ENCODE measurements at places on chromosomes 13 and 19.
A peak's percentile ranks its signal among the peaks of the same experiment; 100 is the strongest.

GRCh38 chr13:97256343-97256783, 34.2 kb downstream of the MBNL2 start:
- DNase-seq, result peak; percentile 91

GRCh38 chr13:30572859-30573275, 44.9 kb upstream of the USPL1 start:
- DNase-seq, result peak; percentile 42

GRCh38 chr13:71611292-71611691, 255.7 kb downstream of the DACH1 start:
- no peak for DNase-seq

GRCh38 chr13:97749174-97749573, 204.3 kb upstream of the IPO5 start:
- no peak for DNase-seq

DNA sequence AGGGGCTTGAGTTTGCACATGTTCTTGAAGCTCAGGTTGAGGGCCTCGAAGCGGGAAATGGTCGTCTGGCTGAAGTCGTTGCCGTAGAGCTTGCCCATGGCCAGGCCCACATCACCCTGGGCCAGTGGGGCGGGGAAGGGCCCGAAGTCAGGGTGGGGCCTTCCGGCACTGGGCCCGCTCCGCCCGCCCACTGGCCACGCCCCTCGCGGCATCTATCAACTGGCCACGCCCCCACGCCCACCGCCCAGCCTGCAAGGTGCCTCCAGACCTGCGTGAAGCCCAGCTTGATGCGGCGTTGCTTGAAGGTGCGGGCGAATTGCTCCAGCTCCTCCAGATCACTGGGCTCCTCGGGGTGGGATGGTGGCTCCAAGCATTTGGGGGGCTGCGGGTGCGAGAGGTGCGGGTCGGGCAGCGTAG, 19.9 kb downstream of the ZNF574 start:
- DNase-seq, result no peak

GRCh38 chr13:59665732-59666131, 498.0 kb downstream of the DIAPH3 start:
- DNase-seq, result no peak

DNA sequence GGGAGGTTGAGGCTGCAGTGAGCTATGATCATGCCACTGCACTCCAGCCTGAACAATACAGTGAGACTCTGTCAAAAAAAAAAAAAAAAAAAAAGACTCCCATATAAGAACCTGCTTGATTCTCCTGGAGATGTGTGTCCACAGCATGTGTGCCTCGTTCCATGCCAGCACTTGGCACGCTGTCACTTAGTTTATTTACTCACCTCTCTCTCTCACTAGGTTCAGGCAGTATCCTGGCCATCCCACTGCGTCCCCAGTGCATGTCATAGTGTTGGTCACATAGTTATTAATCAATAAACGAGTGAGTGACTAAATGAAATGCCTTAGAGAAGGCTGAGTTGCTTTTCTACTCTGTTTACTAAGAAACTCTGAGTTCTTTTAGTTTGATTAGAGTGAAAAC, 79.1 kb upstream of the GPR12 start:
- DNase-seq, result no peak

- DNase-seq, result no peak
These were observed 3.1 kb downstream of the ZNF784 start for GRCh38 chr19:55621205-55621672.

GRCh38 chr19:50501568-50502475, 9.2 kb downstream of the JOSD2 start:
- no peak for DNase-seq

- DNase-seq, result no peak
These were observed 27.6 kb upstream of the SLC1A5 start for GRCh38 chr19:46815833-46816627.

- DNase-seq, result no peak
These were observed 258.7 kb upstream of the GPC6 start for GRCh38 chr13:92967923-92968322.

DNA sequence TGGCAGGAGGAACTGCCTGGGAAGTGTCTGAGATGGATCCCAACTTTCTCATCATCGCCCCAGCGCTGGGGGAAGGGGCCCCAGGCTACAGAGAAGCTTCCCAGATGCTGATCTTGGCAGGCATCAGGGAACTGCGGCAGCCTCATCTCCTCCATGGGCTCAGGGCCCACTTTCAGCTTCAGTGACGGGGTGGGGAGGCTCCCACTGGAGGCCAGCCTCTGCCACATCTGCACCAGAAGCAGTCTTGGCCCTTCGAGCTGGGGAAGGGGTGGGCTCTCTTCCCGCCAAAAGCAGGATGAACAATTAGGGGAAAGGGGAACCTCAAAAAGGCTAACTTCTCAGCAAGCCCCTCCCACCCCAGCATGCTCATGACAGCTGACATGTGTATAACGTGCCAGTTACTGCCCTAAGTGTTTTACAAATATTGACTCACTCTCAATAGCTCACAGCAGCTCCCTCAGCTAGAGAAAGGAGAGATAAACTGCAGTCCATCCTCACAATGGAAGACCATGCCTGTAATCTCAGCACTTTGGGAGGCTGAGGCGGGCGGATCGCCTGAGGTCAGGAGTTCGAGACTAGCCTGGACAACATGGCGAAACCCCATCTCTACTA, 7.1 kb upstream of the S1PR2 start:
- peak; percentile 35 for DNase-seq

DNA sequence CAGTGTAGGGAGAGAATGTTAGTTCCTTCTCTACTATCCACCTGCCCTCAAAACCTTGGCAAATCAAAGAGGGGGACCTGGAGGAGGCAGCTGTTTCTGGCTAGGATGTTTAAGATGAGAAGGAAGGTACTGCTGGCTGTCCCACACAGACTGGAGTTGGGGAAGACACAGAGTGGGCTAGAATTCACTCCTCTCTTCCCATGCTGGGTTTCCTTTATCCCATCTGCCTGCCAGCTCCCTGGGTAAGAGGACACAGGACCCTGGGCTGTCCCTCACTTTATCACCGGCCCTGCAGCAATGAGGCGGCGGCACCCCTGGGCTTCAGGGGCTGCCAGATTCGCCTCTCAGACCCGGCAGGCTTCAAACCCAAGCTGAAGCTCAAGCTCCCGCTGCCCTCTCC, 69.5 kb downstream of the KLF2 start:
- no peak for DNase-seq

DNA sequence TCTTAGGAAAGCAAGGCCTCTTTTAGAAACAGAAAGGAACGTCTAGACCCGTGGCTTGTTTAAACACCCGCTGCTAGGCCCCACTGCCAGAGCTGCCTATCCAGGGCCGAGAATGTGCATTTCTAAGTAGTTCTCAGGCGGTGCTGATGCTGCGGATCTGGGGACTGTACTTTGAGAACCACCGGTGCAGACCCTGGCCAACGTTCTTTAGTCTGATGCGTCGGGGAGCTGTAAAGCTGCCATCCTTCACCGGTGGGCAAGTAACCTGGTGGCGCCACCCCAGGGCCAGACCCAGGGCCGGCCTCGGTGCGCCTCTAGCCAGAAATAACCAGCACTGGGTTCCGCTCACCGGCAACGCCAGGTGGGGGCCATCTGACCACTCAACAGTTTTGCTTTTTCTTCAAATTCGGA, 47.1 kb downstream of the TGDS start:
- DNase-seq, result no peak

DNA sequence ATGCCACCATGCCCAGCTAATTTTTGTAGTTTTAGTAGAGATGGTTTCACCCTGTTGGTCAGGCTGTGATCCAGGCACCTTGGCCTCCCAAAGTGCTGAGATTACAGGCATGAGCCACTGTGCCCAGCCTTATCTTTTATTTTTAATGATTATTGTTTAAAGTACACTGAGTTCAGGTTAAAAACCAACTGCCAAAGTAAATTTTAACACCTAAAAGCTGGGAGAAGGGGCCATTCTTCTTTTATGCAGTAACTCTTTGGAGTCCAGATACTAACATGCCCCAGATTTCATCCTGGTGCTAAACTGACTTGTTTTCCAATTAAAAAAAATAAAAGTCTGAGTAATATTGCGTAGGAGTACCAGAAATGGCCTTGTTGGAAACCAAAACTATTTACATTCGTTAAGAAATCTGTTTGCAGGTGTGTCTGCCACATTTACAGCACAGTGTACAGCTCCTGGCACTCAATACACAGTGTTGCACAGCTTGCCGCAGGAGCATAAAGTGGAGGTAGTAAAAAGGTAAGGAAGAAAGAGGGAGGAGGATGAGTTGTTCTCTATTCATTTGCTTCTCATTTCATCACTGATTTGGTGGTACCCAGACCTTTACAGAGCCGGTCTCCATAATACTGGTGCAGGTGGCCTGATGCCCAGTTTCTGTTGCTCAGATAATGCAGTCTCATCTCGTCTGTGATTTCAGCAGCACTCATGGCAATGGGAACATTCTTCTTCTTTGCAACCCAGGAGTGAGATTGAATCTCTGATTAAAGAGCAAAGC, 108.9 kb downstream of the PCCA start:
- no peak for DNase-seq

DNA sequence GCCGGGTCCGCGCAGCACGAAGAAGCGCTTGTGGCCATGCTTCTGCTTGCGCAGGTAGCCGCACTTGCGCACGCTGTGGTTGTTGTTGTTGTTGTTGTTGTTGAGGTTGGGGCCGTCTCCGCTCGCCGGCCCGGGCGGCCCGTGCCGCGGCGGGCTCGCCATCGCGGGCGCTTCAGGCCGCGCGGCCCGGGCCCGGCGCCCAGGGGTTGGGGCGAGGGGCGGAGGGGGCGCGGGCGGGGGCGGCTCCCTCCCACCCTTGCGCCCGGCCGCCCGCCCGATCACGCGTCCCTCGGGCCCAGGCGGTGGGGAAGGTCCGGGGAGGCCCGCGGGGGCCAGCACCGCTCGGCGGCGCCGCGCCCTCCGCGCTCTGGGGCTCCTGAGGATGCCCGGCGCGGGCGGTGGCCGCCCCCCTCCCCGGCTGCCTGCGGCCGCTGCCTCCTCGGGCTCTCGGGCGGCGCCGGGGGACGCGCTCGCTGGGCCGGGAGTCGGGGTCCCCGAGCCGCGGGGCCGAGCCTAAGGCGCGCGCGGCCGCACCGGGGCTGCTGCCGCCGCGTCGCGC, 412 bp downstream of the IRS2 start:
- DNase-seq, result no peak

GRCh38 chr19:3450796-3451411, 29.4 kb downstream of the SMIM24 start:
- DNase-seq, result peak; percentile 100

- no peak for DNase-seq
These were observed 332.1 kb downstream of the LMO7 start for GRCh38 chr13:75968103-75968838.

GRCh38 chr19:18668252-18668631, 15.2 kb upstream of the CRTC1 start:
- DNase-seq, result no peak
